Suppressor macrophage treated with lipopolysaccharide for 4 hours (primary cell): ENCODE measurements at places on chromosomes 3 and 15.

GRCh38 chr15:68279779-68280753 is 2.5 kb downstream of the FEM1B start:
- DNase-seq, result peak; percentile 32

DNA sequence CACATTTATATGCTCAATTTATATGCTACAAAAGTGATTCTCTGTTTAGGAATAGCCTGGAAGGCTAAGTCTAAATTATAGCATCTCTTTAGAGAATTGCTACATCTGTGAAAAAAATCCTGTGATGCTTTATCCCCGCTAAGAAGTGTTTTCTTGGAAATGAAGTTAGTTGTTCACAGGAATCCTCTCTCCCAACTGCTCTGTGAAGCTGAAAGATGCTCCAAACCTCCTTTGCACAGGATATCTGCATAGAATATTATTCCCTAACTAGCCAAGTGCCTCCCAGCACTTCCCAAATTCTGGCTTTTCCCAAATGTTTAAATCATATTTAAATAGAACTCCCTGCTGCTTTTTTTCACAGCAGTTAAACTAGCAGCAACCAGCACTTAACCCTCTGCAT is 132.2 kb downstream of the SRGAP3 start:
- no peak for DNase-seq

GRCh38 chr15:77352887-77353286 is 67.0 kb downstream of the PEAK1 start:
- no peak for DNase-seq

DNA sequence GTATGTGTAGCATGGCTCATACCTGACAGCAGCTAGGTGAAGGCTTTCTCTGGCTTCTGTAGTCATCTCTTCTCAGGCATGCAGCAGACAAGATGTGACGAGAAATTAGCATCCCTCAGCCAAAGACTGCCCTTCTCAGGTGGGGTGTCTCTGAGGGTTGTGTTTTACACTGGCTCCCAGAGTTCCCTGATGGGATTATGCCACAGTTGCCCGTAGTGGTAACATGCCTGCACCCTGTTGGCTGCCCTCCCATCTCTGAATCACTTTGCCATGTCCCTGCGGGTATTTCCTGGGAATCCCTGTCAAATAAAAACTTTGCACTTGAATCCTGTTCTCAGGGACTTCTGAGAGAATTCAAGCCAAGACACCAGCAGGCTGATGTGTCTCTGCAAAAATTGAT is 70.5 kb downstream of the LRTM1 start:
- DNase-seq, result no peak

DNA sequence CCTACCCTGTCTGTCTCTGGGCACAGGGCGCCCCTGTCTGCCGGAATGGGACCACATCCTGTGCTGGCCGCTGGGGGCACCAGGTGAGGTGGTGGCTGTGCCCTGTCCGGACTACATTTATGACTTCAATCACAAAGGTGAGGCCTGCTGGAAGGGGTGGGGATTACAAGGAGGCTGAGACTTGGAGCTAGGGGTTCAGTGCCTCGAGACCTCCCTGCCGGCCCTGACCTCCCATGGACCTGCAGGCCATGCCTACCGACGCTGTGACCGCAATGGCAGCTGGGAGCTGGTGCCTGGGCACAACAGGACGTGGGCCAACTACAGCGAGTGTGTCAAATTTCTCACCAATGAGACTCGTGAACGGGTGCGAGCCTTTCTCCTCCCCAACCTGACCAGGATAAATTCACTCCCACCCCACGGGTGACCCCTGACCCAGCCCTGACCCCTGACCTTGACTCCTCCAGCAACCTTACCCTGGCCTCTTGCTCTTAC is 20.4 kb downstream of the PTH1R start:
- no peak for DNase-seq

DNA sequence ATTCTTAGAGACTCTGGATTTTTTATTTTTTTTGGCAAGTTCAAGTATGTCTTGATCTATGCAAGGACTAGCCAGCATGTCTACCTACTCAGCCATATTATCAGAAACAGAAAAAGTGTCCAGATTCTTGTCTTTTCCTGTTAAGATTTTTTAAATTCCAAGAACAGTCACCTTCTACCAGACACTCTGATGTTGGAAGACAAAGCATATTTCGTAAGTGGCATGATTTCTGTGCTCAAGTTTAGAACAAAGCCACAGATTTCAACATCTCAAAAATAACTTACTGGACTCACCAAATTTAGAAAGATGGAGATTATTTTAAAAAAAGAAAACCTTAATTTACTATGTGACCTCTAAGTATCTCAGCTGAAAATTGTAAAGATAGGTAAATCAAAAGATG is 61.9 kb downstream of the GOLGA6L7 start:
- DNase-seq, result no peak

DNA sequence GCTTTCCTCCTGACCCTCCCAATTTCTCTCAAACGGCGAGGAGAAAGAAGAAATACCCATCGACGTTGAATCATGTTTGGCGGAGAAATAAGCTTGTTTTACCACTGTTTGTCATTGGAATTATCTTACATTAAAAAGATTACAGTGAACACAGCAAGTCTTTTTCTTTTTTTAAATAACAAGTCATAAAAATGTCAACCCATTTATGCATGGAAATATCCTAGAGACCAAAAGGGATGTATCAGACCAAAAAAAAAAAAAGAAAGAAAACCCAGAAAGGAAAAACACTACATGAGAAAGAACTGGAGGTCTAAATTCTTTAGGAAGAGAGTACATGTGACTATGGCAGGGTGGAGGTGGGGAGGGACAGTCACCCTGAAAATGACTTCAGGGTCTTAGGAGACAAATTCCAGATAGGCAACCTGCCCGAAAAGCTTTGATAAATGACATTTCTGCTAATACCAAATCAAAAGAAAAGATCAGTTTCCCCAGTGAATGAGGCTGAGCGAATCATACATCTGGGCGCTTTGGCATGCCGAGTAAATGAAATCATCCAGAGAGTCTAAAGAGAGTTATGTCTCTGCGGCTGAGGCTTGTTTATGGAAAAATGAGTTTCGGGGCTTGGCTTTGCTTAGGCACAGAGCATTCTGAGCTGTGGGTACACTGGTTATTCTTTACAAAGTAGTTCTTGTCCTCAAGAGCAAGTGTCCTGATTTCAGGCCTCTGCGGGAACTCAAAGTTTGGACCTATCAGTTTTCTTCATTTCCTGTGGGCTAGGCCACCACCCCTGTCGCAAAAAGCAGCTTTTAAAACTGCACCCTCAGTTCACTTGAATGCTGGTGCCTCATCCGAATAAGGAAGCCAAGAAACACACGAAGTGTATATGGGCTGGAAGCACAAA is 110.1 kb upstream of the TGFBR2 start:
- DNase-seq, result no peak

- DNase-seq, result no peak
Observed at GRCh38 chr3:60102154-60102553, 1052.3 kb upstream of the CFAP20DC start.

DNA sequence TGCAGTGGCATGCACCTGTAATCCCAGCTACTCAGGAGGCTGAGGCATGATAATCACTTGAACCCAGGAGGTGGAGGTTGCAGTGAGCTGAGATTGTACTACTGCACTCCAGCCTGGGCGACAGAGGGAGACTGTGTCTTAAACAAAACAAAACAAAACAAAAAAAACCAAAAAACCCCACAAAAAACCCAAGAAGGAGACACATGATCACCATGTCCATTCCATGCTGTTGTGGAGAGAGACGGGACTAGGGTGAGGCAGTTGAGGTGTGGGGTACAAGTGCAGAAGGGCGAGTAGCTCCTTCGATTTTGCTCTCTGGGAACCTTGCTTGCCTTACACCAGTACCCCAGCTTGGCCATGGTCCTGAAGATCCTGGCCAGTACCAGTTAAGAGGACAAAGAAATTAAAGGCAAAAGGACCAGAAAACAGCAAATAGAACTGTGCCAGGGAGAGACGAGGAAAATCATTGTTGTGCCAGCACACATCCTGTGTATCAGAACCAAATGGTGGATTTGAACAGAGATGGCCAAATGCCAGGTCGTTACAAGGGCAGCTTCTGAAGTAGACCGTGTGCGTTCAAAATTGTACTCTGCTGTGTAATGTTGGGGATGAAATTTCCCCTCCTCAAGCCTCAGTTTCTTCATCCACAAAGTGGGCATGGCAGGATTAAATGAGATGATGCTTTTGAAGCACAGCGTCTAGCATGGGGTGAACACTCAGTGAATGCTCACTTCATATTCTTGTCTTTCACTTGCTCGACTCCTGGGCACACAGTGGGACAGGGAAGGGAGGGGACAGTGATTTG is 42.9 kb upstream of the CTSH start:
- DNase-seq, result no peak

GRCh38 chr15:60713119-60714084 is 234.5 kb upstream of the ICE2 start:
- no peak for DNase-seq

GRCh38 chr3:186021673-186022362 is 84.0 kb upstream of the TRA2B start:
- DNase-seq, result no peak

DNA sequence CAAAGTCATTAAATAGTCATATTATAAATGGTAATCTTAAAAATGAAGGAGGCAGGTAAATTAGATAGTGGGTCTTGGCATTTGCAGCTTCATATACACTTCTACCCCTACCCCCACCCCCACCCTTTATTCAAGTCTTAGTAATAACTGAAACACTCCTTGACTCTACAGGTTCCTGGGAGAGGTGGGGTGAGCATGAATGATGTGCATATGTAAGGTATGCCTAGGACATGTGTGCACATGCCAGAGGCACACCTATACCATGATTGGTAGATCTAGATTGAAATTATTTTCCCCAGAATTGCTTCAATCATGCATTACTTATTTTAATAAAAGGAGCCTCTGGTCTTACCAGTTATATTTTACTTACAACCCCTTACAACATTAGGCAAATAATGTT is 40.1 kb upstream of the PDCD6IP start:
- no peak for DNase-seq

DNA sequence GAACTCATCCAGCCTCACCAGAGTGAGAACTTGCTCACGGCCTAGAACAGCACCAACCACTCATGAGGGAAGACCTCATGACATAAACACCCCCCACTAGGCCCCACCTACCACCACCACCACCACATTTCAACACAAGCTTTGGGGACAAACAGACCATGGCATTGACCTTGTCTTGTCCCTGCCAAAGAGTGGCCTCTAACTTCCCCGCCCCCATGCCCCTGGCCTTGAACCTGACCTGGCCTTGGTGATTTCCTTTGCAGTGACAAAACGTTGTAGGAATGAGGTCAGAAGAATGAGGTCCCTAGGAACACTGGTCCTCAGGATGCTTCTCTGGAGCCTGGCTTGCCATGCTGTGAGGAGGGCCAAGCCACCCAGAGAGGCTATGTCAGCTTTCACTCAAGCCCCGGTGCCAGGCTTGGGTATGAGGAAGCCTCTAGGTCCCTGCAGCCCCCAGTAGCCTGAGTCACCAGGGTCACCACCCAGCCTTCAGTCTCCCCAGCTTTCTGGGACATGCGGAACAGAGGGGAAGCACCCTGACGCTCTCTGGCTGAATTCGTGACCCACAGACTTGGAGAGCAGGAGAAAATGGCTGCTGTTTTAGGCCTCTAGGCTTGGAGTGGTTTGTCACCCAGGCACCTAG is 57.9 kb downstream of the TPRA1 start:
- DNase-seq, result no peak

DNA sequence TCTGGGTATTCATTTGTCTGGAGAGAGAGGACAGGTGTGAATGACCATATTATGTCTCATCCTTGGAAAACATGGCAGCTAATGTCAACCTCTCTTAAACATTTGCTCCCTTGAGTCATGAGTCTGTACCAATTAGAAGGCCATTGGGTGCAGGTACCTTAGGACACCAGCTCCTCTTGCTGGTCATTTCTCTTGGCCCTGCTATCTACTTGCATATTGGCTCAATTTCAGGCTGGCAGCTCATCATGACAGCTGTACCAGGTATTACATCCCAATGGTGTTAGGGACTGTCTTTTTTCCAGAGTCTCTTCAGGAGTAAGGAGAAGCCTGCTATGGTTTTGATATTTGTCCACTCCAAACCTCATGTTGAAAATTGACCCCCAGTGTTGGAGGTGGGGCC is 92.2 kb upstream of the ANKRD28 start:
- DNase-seq, result no peak

- peak; percentile 52 for DNase-seq
Observed at GRCh38 chr3:155753038-155753639, 8.3 kb upstream of the PLCH1 start.
